ENCODE measurements at places on chromosomes 11 and 22.

- no peak for DNase-seq
Measured at GRCh38 chr11:32198053-32198452, 107.2 kb downstream of the RCN1 start.

GRCh38 chr11:87030458-87031054 is 7.2 kb upstream of the TMEM135 start:
- no peak for DNase-seq

- DNase-seq: no peak
Measured at GRCh38 chr11:114131461-114131864, 72.0 kb downstream of the ZBTB16 start.

GRCh38 chr11:73244589-73245240 is 26.6 kb downstream of the P2RY2 start:
- no peak for DNase-seq

DNA sequence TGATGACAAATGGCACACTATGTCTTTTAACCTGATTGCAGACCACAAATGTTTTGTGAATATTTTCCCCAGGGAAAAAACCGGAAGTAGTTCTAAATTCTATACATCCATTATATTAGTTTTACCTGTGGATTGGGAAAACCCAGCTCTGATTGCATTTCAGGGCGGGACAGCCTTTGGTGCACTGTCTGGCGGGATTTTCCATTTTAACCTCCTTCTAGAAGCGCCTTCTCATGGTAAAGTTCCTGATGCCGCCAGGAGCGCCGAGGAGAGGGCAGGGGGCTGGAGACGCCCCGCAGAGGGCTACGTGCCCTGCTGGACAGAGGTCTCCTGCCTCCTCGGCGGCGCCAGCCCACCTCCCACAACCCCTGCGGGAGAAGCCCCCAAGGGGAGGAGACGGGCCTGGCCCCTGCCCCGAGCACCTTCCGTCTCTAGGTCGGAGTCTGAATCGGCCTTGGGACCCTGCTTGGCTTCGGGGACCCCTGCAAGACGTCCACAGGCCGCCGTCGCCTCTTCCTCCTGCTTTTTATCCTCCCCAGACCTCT is 1.2 kb upstream of the P2RX6 start:
- no peak for DNase-seq

GRCh38 chr11:44575288-44575672 is 9.8 kb downstream of the CD82 start:
- peak; percentile 70 for DNase-seq

GRCh38 chr22:28884747-28885350 is 1.5 kb downstream of the ZNRF3 start:
- DNase-seq: no peak

DNA sequence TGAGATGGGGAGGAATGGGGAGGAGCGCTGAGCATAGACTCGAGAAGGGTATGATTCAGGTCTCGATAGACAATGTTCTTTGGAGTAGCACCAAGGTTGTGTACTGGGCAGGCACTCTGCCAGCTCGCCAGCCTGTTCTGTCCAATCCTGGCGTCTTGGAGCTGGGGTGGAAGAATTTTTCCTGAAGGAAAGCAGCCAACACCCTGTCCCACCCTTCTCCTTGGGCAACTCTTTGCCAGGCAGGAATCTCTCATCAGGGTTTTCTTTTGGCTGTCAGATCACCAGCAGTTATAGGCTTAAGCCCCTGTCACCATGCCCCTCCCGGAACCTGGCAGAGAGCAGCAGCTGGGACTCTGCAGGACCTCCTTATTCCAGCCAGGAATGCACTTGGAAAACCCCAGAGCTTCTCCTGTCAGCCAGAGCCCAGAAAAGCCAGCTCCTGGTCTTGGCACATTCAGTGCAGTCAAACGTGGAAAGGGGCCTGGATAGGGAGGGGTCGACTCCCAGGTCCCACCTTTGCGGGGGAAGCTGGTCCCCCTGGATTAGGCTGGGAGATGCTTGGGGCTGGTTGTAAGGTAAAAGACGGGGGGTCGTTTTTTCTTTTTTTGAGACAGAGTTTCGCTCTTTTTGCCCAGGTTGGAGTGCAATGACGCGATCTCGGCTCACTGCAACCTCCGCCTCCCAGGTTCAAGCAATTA is 14.4 kb upstream of the SPTBN2 start:
- DNase-seq: no peak

- no peak for DNase-seq
Measured at GRCh38 chr11:113203141-113203753, 111.1 kb upstream of the TTC12 start.

GRCh38 chr22:46053563-46054090 is 76.7 kb upstream of the WNT7B start:
- DNase-seq: peak; percentile 41

GRCh38 chr11:126512251-126512650 is 156.8 kb downstream of the ST3GAL4 start:
- DNase-seq: no peak

GRCh38 chr22:33588860-33589259 is 331.4 kb downstream of the LARGE1 start:
- DNase-seq: no peak

DNA sequence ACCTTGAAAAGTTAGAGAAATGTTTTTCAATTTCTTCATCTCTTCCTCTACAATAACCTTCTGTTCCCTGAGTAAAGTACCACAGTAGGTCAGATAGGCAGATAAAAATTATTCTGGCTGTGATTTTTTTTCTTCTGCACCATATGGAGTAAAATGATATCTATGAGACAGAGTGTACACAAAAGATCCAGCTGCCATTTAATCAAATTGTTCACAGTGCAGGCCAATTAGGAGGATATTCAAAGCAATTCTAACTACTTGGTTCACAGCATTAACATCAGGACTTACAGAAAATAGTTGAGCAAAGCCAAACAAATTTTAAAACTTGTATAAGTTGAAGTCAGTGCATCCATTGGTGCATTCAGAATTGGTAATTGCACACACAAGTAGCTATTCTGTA is 147.9 kb upstream of the LUZP2 start:
- no peak for DNase-seq
